ENCODE measurements at places on chromosomes 6 and 20.

DNA sequence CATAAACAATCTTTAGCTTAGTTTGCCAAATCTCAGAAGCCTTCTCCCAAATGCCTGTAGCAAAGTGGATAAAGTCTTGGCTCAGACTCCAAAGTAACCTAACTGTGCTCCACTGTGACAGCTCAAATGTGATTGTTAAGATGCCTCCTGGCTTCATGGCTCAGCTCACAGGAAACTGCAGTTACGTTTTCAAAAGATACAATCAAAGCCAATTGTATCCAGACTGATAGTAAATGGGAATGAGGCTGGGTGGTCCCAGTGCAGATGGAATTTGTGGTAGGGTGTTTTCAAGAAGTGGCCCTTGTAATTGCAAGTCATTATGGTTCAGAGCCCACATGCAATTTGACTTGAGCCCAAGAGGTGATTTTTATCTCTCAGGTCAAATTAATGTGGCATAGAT is 151.2 kb upstream of the TAB2 start:
- DNase-seq: no peak

- no peak for DNase-seq
These were observed 4.1 kb downstream of the MTRES1 start for GRCh38 chr6:107032051-107032450.

DNA sequence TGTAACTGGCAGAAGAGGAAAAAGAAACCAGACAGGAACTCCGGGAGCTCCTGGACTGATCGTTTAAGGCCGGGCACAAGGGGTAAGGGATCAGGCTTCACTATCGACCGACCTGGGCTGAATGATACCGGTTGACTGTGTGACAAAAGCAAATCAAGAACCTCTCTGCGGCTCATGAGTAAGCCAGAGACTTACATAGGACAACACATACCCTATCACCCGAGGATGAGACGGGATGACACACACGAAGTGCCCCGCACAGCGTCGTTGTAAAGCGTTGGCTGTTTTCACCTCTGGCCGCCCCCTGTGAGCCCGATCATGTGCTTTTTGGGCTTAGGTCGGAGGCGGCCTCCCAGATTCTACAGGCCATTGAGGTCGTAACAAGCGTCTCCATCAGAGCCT is 695 bp upstream of the TGIF2 start:
- DNase-seq: no peak

DNA sequence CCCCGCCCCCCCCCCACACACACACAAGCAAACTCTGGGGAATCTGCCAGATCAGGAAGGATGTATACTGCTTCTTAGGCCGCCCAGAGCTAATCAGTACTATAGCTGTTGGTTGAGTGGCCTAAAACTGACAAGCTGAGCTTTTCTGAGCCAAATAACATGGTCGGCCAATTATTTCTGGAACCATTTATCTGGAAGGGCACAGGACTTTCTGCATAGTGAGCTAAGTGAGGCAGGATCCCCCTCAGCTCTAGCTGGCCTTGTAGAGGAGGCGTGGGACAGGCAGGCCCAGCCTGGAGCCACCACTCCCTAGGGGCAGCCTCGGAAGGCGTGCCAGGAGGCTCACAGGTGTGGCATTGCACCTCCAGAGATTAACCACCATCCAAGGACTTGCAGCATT is 200.1 kb downstream of the TMEM242 start:
- no peak for DNase-seq

GRCh38 chr6:24761851-24762250 is 12.9 kb upstream of the GMNN start:
- DNase-seq: no peak

- no peak for DNase-seq
These were observed 773 bp downstream of the SMAP1 start for GRCh38 chr6:70668499-70668812.

- no peak for DNase-seq
These were observed 25.3 kb upstream of the RUNX2 start for GRCh38 chr6:45302832-45303231.

DNA sequence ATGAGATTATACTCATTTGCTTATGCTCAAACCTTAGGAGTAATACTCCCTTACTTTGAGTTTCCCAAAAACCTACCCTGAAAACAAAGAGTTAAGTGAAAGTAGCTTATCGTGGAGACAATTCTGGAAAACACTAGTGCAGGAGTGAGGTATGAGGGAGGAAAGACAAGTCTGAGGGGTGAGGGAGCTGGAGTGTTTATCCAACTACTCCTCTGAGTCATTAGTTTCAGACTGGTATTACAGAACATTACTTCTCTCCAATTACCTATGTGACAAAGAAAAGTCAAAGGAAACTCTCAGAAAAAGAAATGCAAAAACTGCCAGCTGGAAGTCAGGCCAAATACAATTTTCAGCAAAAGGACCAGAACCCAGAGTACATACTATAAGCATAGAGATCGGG is 171.1 kb upstream of the SPTLC3 start:
- no peak for DNase-seq

DNA sequence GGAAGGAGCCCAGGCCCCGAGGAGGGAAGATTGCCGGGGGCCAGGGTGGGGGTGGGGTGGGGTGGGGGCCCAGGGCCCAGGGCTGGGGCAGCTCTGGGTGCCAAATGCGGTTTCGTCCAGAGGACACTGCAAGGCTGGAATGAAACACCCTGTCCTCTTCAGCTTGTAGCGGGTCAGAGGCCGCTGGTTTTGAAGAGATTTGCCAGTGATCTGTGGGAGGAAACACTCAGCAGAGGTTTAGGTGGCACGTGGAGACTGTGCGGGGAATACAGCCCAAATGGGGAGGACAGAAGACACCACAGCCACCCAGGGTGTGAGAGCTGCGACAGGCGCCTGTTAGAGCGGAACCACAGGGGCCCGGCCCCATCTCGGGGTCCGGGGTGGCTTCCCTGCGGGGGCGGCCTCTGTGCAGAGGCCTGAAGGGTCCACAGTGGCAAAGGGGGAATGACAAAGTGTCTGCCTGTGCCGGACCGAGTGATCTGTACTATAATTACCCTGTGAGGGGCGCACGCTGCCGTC is 29.2 kb downstream of the FRMD1 start:
- DNase-seq: no peak

GRCh38 chr20:59564171-59564570 is 40.2 kb upstream of the PHACTR3 start:
- DNase-seq: no peak

GRCh38 chr6:94733066-94733465 is 844.3 kb upstream of the MANEA start:
- DNase-seq: no peak

DNA sequence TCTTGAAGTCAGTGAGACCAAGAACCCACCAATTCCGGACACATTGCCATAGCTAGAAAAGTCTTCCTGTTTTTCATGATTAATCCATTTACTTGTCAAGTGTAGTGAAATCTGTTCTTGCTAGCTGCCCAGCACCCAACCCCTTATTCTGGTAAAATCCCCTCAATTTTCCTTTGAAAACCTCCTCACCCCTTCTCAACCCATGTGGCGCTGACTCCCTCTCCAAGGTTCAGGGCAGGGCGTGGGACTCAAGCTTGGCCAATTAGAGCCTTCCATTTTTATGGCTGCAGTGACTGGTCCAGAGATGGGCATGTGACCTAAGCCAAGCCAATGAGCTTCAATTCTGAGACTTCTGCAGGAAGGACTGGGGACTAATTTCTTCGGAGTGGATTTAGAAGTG is 9.8 kb upstream of the ZBP1 start:
- DNase-seq: no peak

DNA sequence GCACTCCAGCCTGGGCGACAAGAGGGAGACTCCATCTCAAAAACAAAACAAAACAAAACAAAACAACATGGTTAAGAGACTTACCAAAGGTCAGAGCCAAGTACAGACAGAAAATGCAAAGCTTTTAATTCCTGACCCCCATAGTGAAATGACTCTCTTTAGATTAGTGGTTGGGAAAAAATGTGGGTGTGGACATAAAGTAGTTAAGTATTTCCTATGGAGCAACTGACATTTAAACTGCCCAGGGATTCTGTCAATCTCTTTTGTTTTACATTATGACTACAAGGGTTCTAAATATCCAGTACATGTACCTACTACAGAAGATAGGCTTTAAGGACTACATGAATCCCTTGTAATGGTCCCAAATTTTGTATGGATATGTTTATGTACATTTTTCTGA is 75.1 kb downstream of the IRAK1BP1 start:
- no peak for DNase-seq

DNA sequence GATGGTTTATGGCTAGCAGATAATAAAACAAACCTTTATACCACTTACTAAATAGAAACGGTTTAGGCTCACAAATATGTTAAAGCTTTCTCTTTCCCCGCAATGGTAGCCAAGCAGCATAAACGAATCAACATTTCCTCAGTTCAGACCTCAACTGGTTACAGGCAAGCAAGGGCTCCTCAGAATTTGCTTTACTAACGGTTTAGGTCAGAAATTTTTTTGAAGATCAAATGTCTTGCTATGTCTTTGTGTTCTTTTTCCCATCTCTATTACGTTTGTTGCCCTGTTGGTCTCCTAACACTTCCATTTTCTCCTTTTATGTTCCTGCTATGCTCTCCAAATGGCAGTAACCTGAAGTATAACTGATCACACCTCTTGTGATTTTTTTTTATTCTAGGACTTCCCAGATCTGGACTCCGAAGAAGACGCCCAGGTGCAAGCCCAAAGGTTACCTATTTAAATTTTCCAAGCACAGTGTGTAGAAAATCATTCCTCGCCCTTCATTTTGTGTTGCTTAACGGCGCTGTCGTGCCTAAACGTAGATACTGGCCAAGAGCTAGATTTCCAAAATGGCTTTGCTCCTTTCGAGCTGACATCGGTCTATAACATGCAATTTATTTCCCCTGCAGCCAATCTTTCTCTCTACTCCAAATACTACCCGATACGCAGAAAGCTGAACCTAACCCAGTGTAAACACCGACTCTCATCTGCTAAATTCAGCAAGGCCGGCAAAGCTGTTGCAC is 717 bp upstream of the ASF1A start:
- peak; percentile 8 for DNase-seq

DNA sequence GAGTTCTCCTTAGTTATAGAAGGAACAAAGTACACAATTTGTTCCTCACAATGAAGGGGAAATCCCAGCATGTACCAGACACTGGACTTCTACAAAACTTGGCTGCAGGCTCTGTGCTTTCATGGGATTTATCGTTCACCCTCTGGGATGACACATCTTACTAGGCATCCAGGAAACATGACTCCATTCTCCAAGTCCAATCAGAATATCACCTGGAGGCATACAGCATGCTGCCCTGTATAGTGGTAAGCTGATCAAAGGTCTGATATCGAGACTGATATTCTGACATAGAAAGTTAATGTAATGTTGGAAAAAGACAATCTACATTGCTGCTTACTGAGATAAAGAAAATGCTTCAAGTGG is 6.7 kb downstream of the RWDD2A start:
- no peak for DNase-seq

GRCh38 chr6:7920425-7920824 is 9.8 kb upstream of the TXNDC5 start:
- no peak for DNase-seq

DNA sequence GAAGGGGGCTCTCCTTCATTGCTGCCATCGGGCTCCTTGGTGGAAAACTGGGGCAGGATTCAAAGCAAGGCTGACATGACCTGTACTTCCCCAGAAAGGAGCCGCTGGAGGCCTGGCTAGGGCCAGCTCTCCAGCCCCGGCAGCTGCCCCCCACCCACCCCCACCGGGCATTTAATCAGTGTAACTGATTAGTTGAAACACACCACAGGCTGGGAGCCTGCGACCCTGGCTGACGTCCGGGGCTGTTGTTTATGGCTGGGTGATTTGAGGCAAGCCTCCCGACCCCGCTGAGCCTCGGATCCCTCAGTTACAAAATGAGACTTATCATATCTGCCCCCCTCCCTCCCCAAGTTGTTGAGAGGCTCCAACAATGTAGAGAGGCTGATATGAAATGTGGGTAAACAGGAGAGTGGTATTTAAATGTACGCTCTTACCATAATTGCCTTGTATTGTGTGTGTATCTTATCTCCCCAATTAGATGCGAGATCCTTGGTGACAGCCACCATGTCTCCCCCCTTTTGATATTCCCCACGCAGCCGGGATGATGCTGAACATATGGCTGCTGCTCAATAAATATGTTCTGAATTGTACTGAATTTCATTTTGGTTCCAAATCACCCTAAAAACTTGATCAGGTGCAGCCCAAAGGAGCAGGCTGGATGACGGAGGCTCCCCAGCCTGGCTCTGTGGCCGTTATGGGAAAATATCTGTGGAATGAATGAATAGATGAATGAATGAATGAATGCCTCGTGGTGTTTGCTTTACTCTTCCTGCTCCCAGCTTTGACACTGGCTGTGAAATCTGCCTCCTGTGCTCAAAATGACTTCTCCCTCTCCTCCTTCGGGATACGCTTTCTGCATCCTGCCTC is 31.8 kb upstream of the APCDD1L start:
- no peak for DNase-seq

Data from stimulated activated CD8-positive, alpha-beta memory T cell treated with anti-CD3 and anti-CD28 coated beads, Interleukin-7, amount 100 ng/mL, for 1 hour (primary cell).